ENCODE measurements at places on chromosomes 3 and 15.

GRCh38 chr15:58994906-58995453 lies 7.5 kb downstream of the RNF111 start:
- DNase-seq, result no peak

DNA sequence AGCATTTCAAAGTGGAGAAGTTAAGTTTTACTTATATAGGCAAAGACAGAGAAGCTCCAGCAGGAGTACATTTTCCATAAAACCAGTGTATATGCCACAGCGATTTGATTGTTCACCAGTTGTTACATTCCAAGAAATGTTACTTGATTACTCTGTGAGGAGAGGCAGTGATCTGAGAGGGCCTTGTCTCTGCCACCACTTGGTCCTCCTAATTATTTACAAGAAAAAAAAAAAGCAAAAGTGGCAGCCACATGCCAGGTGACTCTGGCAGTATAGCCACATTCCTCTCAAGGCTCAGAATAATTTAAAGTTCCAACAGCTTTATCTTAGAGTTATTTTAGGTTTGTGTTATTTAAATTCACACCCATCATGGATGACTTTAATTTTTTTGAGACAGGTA lies 1077.8 kb downstream of the ZPLD1 start:
- no peak for DNase-seq

DNA sequence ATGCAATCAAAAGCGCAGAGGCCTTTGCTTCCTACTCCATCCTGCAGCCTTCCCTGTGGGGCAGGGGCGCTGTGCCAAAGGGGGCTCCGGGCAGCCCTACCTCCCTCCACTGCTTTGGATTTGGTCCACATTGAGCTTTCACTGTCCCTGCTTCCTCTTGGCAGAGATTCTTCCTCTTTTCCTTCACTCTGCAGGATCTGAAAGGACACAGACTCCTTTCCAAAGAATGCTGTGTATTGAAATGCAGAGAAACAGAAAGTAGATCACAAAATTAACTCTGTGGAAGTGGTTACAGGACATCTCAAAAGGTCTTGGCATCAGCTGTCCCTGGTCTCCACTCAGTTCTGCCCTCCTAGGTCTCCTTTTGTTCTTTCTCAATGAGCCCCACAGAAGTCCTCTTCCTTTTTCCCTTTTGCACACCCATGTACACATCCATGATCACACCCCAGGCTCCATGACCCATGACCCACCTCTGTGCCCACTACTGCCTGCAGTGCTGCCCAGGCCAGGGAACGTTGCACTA lies 64.1 kb downstream of the CCR1 start:
- no peak for DNase-seq

DNA sequence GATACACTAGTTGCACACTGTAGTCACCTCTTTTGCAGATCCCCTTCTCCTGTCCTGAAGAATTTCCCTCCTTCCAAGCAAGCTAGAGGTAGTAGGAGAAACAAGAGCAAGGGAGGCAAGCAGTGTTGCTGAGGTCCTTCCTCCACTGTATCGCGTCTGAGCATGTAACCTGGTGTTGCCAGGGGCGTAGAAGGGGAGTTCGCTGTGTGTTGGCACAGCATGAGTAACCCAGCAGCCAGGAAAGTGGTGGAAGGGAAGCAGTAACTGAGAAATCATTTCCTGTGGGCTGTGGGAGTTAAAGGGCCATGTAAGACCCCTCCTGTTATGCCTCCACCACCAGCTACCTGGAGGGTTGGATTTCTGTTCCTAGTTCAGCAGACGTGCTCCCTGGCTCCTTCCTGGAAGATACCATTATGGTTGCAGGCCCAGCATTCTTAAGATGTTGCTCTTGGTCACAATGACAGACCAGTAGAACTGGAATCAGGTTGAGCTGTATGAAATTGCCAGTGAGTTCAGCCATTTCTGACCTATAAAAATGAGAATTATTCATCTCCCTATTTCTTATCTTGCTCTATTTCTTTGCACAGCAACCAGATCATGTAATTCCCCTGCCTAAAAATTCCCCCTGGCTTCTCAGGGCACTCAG lies 215.3 kb upstream of the TOPAZ1 start:
- no peak for DNase-seq

GRCh38 chr15:71654720-71655174 lies 155.6 kb upstream of the NR2E3 start:
- DNase-seq, result no peak

DNA sequence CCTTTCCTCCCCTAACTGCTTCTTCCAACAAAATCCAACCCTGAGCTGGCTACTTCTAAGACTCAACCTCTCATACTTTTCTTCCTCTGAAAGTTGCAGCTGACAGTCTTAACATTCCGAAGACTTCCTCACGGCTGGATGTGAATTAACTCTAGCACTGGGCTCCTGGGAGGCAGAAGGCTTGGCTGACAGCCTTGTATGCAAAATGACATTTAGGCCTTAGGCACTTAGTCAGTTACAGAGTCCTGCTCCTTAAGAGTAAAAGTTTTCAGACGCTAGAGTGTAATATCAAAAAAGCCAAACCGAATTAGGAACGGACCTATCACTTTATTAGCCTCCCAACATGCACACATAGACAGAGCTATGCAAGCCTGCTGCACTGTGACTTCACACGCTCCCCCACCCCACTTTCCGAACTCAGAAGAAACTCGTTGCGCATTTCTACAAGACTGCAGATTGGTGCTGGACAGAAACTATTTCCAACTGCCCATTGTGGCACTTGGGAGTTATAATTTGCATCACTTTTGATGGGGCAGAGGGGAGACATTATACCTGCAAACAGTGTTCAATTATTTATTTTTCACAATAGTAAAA lies 15.5 kb upstream of the ANXA2 start:
- no peak for DNase-seq

DNA sequence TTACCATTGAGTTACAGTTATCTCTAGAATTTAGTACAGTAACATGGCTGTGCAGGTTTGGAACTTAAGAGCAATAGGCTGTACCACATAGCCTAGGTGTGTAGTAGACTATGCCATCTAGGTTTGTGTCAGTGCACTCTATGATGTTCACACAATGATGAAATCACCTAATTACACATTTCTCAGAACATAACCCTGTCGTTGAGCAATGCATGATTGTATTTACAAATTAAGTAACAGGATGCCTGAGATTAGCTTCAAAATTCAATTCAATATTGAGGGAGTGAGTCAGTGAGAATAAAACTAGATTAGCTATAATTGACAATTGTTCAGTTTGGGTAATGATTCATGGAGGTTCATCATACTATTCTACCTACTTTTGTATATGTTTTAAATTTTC lies 633.8 kb downstream of the IGSF11 start:
- DNase-seq, result no peak

- no peak for DNase-seq
Observed at GRCh38 chr3:179961703-179962078, 75.0 kb downstream of the PEX5L start.
